GM06990 (cell line): ENCODE measurements at places on chromosomes 3 and 15.

DNA sequence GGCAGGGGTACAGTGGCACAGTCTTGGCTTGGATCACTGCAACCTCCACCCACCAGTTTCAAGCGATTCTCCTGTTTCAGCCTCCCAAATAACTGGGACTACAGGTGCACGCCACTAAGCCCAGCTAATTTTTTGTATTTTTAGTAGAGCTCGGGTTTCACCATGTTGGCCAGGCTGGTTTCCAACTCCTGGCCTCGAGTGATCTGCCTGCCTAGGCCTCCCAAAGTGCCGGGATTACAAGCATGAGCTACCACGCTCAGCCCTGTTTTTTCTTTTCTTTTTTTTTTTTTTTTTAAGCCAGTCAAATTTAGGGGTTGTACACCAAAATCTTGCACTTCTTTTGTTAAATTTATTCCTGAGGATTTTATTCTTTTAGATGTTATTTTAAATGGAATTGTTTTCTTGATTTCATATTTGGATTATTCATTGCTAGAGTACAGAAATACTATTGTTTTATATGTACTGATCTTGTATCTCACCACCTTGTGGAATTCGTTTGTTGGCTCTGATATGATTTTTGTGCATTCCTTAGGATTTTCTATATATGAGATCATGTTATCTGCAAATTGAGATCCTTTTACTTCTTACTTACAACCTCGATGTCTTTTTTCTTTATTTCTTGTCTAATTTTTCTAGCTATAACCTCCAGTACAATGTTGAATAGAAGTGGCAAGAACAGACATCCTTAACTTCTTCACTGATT, 65.6 kb downstream of the ZNF609 start:
- no peak for DNase-seq

DNA sequence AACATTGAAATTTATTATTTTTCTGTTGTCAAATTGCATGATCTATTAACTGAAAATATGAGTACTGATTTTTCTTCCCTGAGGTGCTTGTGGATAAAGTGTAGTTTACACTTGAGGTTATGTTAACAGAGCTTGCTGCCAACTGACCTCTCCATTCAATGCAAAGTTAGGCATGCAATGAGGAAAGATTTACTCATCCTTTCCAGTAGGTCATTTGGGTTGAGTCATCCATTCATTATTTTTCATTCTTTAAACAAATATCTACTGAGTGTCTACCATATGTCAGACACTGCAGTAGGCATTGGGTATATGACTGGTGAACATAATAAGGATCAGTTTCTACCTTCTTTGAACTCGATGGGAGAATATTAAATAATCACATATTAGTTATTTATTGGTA, 604.1 kb downstream of the EDEM1 start:
- no peak for DNase-seq

DNA sequence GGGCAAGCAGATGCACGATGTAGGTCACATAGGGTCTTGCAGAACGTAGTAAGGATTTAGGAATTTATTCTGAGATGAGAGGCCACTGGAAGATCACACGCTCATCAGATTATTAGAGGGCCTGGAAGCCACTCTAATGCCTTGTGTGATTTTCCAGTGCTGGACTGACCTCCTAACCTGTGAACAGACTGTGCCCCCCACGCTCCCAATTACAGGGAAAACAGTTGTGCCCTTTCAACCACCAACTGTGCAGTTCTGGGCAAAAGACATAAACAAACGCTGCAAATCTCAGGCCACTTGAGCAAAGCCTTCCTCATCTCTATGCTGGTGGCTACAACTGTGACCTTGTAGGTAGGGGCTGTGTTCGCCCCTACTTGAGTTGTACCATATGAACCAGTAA, 48.2 kb upstream of the BOC start:
- no peak for DNase-seq

DNA sequence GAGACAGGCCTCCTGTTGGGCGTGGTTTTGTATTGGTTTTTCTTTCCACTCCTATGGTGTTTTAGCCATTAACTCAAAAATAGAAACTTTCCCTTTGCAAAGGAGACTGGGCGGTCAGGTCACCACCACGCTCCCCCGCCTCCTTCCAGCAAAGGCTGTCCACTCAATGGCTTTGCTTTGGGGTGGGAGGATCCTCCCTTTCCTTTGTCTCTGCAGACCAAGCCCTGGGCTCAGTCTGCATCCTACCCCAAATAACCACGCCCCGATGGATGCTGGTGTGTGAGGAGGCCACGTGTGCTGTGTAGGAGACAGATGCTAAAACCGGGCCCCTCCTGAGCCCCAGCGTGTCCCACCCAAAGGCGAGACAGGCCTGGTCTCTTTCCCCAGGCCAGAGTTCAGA, 68.5 kb downstream of the GRIP2 start:
- no peak for DNase-seq

- DNase-seq: no peak
Measured at GRCh38 chr3:42161050-42161935, 70.1 kb downstream of the TRAK1 start.

DNA sequence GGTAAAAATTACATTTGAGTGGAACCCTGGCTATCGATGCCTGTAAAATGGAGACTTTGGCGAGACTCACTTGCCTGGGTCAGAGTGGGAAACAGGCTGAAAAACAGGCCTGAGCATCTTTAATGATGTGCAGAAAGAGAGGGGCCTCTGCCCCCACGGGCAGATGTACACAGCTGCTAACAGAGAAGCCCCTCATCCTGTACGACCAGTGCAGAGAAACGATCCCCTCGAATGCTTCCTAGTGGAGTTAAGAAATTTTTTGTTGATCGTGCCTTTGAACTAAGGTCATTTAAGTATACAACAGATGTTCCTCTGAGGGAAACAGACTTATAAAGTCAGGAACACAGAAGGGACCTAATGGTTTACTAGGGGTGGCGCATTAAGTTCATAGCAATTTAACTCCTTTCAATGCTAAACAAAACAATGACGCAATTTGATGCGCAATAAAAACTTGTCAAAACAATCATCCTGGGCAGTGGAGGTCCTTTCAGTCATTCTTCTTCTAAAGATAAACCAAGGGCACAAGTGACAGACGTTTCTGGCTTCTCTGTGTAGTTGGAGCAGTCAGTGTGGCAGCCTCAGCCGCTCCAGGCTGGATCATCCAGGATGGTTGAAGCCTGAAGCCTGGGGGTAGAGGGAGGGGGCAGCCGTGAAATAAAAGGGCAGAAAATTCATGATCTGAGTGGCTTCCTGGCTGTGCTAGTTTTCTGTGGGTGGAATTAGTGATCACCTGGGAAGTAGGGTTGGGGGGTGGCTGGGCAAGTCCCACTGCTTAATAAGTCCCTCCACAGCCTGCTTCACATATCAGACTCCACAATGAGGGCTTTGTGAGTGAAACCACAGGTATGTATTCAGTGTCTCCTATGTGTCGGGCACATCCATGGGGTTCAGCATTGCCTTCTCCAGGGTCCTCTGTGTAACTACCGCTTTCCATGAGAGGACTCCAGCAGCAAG, 50.8 kb upstream of the MRPS22 start:
- no peak for DNase-seq

- no peak for DNase-seq
Measured at GRCh38 chr3:112605285-112605684, 35.7 kb downstream of the CCDC80 start.

DNA sequence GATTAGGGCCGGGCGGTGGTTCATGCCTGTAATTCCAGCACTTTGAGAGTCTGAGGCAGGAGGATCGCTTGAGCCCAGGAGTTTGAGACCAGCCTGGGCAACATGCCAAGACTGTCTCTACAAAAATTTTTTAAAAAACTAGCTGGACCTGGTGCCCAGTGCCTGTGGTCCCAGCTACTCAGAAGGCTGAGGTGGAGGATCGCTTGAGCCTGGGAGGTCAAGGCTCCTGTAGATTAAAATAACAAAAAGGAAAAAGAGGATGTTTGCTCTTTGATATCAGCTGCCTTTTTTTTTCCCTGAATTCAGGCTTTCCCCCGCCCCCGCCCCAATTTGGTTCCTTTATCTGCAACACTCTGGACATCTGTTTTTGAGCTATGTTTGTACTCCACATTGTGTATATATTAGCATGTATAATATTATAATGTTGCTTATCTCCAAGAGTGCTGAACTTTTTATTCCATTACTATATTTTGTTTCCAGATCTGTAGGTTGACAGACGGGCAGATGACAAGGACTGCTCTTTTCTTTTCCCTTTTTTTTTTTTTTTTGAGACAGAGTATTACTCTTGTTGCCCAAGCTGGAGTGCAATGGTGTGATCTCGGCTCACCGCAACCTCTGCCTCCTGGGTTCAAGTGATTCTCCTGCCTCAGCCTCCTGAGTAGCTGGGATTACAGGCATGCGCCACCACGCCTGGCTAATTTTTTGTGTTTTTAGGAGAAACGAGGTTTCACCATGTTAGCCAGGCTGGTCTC, 4.6 kb downstream of the SNAP23 start:
- DNase-seq: no peak

DNA sequence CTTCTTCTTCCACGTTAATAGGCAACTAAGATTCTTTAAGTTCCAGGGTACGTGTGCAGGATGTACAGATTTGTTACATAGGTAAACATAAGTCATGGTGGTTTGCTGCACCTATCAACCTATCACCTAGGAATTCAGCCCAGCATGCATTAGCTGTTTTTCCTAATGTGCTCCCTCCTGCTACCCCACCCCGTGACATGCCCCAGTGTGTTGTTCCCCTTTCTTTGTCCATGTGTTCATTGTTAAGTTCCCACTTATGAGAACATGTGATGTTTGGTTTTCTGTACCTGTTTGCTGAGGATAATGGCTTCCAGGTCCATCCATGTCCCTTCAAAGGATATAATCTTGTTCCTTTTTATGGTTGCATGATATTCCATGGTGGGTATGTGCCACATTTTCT, 21.1 kb downstream of the GTF2A2 start:
- DNase-seq: no peak
